CD4-positive, CD25-positive, alpha-beta regulatory T cell (primary cell): ENCODE measurements at places on chromosomes 11 and 22. TPM values are rescaled to one million over a fixed set of nuclear protein-coding genes. Genes with fewer than 3 reads are reported as not detected.

- no peak overlapping the region for H3K27ac ChIP-seq
- H3K4me1 ChIP-seq = no peaks in the 10 kb centered on the region
- H3K4me3 ChIP-seq = no peak overlapping the region
- DNase-seq = no peak
Measured at GRCh38 chr11:102680945-102681344, 24.6 kb downstream of the MMP27 start.

DNA sequence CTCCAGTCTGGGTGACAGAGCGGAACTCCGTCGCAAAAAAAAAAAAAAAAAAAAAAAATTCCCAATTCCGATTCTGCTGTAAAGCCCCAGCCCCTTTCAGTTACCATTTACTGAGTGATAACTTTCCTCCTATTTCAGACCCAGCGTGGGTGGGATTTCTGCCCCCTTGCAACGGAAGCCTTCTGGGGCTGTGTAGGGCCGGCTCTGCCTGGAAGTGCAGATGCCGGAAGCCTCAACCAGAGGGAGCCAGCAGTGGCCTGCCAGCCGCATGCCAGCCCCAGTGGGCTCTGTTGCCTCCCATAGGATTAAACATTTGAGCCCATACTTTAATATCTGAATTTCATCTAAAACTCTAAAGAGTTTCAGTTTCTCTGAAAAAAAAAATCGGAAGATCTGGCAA is 60.0 kb upstream of the NUP50 start:
- H3K27ac ChIP-seq = no peak overlapping the region
- no peak for DNase-seq
- no peaks in the 10 kb centered on the region for H3K27me3 ChIP-seq
- H3K36me3 ChIP-seq = no peaks in the 10 kb centered on the region
- H3K4me1 ChIP-seq = no peaks in the 10 kb centered on the region
- H3K4me3 ChIP-seq = no peak overlapping the region

GRCh38 chr22:45629469-45630089 is 42.1 kb upstream of the ATXN10 start:
- H3K36me3 ChIP-seq = no peaks in the 10 kb centered on the region
- DNase-seq = no peak
- no peaks in the 10 kb centered on the region for H3K27me3 ChIP-seq
- no peaks in the 10 kb centered on the region for H3K4me1 ChIP-seq

TMEM191C gene
- 4.1 TPM for total RNA-seq

NLRP14 gene
- not detected for total RNA-seq
